Activated B cell treated with CpG ODN at 0.5 μM for 24 hours (primary cell): ENCODE measurements at places on chromosomes 3 and 15.

GRCh38 chr3:53938645-53939044, 47.0 kb upstream of the SELENOK start:
- DNase-seq = no peak

DNA sequence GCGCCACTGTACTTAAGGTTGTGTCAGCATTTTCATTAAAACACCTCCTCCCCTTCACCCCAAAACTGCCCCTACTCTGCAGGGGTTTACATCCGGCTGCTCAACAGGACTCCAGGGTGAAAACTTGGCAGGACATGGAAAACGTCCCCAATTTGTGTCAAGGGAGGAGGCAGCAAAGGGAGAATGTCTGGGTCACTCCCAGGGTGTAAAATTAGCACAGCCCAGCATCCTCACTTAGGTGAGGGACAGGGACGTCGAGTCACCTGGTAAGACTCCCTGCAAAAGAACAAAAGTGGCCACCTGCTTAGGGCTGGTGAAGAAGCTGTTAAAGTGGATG, 532.3 kb downstream of the FOXP1 start:
- no peak for DNase-seq

DNA sequence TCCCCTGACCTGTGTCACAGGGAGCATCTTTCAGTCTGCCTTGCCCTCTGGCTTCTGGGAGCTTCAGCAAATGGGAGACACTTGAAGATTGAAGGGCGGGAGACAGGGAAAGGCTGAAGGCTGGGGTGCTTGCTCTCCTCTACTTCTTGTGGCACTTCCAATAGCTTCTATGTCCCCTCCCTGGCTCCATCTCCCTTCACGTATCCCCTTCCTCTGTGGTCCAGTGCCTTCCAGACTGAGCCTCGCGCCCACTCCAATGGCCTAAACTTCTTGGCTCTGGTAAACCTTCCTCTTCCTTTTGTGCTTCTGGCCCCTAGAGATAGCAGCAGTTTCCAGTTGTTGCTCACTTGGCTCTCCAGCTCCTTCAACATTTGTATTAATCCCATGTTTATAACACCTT, 69.8 kb upstream of the TOPAZ1 start:
- DNase-seq = no peak

- peak; percentile 26 for DNase-seq
Observed at GRCh38 chr15:68843425-68844311, 23.0 kb upstream of the ANP32A start.

DNA sequence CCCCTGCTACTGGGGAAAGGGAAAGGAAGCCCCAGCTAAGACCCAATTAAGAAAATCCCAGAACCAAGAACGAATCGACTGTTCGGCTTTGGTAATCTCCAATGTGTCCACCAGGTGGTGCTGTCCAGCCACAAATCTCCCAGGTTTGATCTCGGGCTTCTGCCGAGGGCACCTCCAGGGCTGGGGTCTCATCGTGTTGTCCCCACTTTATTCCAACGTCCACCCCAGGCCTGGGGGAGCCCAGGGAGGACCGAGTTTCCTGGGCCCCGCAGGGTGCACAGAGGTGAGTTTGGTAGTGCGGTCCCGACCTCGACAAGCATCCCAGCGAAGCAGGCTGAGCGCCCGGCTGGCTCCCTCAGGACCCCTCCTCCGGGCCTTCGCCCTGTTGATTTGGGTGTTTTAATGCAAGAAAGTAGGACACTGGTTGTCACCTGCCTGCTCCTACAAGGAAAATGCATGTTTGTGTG, 185.1 kb downstream of the GOLGA6L6 start:
- peak; percentile 51 for DNase-seq

- DNase-seq = no peak
Observed at GRCh38 chr15:79978260-79978654, 7.3 kb upstream of the BCL2A1 start.

DNA sequence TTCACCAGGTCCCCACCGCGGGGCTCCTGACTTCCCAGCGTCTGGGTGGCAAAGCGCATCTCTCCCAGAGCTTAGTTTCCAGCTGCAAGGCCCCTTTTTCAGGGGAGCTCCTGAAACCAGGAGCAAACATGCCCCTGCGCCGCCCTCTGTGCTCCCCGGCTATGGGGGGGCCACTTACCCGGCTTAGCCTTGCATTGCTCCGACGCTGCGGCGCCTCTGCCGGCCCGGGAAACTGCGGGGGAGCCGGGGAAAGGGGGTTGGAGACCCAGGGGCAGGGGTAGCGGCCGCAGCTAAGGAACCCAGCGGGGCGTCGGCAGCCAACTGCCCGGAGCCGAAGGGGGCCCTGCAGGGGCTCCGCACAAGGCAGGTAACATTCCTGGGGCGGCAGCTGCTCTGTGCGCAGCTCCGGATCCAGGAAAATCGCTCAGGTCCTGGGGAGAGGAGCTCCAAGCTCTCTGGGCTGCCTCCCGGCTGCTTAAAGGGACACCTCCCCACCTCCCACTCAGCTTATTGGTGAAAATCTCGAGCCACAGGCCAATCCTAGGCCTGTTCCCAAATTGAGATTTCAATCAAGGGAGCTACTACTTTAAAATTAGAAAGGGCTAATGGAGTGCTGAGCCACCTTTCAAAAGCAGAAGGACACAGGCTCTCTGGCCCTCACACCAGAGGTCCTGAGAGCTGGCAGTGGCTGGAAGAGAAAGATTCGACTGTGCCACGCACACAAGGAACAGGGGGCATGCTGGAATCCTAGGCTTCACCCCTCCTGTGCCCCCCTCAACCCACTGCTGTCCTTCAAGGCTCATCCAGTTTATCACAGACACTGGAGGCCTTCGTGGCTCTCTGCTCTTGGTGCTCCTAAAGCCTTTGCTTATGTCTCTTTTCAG, 42.7 kb upstream of the PRICKLE2 start:
- DNase-seq = no peak

GRCh38 chr3:23916152-23916885, 471 bp downstream of the NKIRAS1 start:
- DNase-seq = no peak

DNA sequence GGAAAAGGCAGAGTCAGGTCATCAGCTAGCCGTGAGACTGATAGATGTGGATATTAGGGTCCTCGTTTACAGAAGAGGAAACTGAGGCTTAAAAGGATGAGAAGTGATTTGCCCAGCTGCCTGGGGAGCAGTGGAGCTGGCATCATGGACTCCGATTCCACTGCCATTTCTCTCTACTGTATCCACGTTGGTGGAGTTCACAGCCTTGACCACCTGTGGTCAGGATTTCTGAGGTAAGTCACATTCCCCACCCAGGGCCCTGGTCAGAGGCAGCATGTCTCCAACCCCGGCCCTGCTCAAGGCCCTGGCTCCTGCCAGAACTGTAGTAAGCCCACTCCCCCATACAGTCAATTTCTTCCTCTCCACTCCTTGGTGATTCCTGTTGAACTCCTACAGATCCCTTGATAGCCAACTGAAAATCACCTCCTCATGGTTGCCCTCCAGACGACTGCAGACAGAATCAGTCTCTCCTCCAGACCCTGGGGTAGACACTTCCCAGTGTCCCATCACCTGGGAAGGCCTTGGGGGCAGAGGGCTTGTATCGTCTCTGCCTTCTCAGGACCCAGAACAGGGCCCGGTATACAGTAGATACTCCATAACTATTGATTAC, 41.2 kb upstream of the SLC6A6 start:
- DNase-seq = no peak

- no peak for DNase-seq
Observed at GRCh38 chr3:110664148-110664547, 407.5 kb upstream of the NECTIN3 start.

DNA sequence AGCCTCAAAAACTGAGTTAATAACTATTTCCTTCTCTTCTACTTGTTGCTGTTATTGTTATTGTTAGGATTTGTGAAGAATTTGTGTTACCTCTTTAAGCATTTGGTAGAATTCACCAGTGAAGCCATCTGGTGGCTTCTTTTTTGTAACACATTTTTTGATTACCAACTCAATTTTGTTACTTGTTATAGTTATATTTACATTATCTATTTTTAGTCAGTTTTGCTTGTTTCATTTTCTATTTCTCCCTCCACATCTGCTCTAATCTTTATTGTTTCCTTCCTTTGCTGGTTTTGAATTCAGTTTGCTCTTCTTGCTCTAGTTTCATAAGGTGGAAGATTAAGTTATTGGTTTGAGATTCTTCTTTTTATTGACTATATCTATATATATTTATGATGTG, 3.7 kb upstream of the SLC9C1 start:
- DNase-seq = no peak

GRCh38 chr15:61549727-61550126, 320.6 kb upstream of the RORA start:
- DNase-seq = no peak

- no peak for DNase-seq
Observed at GRCh38 chr15:94298364-94298763, 67.0 kb downstream of the MCTP2 start.

GRCh38 chr3:171186383-171186782, 159.9 kb upstream of the SLC2A2 start:
- DNase-seq = no peak

GRCh38 chr3:146834917-146835316, 229.8 kb upstream of the PLSCR5 start:
- DNase-seq = no peak

DNA sequence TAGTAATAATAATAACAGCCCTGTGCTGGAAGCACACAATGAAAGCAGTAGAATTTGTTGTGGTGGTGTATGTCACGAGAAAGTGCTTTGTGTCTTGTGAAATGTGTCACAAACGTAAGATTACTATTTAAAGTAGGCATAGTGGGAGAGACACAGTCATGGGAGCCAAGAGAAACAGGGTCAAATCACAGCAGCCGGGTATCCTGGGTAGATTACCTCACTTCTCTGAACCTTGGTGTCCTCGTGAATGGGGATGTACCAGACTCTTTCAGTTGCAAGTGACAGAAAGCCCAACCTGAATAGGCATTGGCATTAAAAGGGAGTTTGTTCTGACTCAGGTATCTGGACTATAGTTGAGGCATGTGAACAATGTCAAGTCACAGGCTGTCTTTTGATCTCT, 29.1 kb upstream of the SRGAP3 start:
- no peak for DNase-seq

DNA sequence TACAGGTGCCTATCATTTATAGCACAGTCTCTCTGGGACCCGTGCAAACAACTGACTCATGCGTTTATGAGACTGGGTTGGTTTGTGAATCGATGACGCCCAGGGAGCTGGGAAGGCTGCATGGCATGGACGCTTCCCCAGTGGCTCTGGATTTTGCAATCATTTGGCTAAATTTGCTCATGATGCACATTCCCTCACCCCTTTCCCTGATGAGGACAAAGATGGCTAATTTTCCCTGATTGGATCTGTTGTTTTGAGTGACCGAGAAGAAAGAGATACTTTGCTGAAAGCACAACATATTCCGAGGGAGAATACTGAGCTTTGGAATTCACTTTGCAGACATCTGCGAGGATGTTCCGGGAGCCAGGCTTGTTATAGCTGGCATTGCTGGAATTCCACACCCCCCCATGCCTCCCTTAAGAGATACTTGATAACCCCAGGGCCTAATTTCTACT, 51.1 kb downstream of the CGNL1 start:
- DNase-seq = no peak

GRCh38 chr3:187375581-187375980, 7.4 kb downstream of the RTP4 start:
- DNase-seq = no peak

DNA sequence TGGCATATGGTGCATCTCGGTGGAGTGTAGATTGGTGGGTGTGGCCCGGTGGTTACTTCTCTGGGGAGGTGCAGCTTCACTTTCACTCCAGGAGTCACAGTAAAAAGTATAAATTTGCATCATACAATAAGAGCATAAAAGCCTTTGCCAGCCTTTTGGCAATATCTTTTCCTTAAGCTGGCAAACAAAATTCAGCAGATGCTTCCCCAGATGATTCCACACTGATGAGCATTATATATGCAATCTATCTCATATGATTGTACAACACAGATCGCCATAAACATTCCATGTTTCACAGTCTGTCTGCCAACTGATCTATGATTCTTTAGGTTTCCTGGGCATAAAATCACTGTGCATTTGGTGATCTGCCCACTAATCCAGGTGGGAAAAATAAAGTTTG, 120.2 kb upstream of the ALCAM start:
- DNase-seq = no peak

DNA sequence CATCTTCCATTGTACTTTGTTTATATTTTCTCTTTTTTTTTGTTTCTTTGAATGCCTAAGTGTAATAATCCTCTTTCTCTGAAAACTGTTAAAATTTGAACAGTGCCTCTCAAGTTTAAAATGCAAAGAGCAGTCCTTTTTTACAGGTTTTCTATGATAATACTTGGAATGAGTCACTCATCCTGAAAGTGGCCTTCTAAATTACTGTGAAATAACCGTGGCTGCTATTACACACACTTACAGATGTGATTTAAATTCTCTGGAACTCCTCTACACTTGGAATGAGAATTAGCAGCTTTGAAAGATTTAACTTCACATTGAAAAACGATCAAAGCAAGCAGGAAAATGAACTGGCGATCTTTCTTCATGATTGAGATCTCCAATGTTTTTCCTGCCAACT, 105.9 kb downstream of the ROBO1 start:
- DNase-seq = no peak

DNA sequence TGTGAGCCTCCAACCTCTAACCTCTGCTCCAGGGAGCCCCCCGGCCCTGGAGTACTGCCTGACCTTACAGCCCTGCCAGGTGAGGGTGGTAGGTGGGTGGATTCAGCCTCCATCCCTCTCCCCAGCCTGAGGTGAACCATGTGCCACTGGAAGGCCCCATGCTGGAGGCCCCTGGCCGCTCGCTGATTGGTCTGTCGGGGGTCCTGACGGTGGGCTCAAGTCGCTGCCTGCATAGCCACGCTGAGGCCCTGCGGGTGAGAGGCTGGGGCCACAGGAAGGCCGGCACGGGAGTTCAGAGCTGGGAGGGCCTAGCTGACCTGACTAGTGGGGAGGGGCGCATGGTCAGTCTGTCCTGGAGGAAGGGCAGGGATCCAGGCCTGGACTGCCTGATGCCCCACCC, 19.1 kb downstream of the NT5DC2 start:
- DNase-seq = no peak

DNA sequence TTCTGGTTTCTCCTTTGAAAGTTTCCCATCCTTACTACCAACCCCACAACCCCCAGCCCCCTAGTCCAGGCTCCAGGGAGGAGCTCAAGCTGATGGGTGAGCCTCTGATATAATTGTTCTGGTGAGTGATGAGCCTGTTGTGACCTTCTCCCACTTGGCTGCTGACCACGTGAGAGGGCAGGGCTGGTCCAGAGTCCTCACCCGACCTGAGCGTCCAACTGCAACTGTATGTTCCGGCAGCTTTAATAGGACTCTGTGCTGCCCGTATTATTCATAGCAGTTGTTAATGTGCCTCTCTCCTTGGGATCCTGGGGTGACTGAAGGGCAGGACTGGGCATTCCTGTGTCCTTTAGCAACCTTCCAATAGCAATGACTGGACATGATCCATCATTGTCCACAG, 56.2 kb downstream of the B3GNT5 start:
- no peak for DNase-seq

GRCh38 chr15:76056931-76057330, 2.9 kb upstream of the TMEM266 start:
- no peak for DNase-seq

- no peak for DNase-seq
Observed at GRCh38 chr3:51659942-51660341, 11.1 kb upstream of the TEX264 start.

GRCh38 chr15:85934691-85935090, 140.0 kb upstream of the KLHL25 start:
- no peak for DNase-seq
